Activated CD4-positive, CD25-positive, alpha-beta regulatory T cell treated with anti-CD3 and anti-CD28 coated beads, Interleukin-2, amount 50 U/mL, for 72 hours (primary cell): ENCODE measurements at places on chromosomes 1 and 21.
A peak's percentile ranks its signal among the peaks of the same experiment; 100 is the strongest.

- DNase-seq, result no peak
Observed at GRCh38 chr21:41598561-41599431, 90.8 kb upstream of the TMPRSS2 start.

DNA sequence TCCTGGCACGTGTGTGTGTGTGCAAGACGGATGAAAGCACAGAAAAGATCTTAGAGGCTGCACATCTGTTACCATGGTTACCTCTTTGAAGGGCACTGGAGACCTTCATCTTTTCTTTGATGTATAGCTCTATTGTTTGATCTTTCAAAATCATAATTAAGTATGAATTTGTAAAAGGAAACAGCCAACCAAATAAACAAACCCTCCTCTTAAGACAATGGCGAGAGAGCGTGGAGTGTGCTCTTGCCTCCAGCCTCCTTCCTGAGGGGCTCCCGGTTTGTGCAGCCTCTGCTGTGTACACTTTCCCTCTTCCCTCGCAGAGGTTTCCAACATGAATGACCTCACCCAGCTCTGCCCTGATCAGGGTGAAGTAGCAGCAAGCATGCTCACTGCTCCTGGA is 27.9 kb downstream of the CACNA1S start:
- DNase-seq, result no peak

DNA sequence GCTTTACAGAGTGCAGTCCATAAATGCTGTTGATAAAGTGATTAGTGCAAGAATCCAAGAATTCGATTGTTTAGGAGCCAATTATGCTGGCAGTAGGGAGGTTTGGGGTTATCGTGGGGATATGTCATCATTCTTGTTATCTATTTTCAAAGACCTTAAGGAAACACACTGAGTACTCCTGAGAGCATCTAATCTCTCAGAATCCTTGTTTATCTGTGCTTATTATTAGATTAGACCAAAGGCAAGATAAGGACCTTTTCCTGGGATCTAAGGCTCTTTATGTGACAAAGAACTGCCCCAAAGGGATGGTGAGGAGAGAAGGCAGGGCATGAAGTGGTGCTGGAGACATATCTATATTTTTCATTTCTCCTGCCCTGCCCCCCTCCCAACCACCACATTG is 139.1 kb downstream of the TSEN15 start:
- no peak for DNase-seq

DNA sequence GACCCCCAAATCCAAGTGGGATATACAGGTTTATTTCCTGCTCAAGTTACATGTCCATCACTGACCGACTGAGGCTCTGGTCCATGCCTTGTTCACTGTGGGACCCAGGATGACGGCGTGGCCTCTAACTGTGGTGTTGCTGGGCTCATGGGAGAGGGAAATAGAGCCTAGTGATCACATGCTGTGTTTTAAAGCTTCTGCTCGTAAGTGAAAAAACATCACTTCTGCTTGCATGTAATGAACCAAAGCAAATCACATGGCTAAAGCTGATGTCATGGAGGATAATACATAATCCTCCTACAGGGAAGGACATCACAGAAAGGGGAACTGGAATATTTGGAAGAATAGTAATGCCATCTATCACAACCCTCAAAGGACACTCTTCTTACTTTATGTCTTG is 107.6 kb downstream of the FASLG start:
- no peak for DNase-seq

DNA sequence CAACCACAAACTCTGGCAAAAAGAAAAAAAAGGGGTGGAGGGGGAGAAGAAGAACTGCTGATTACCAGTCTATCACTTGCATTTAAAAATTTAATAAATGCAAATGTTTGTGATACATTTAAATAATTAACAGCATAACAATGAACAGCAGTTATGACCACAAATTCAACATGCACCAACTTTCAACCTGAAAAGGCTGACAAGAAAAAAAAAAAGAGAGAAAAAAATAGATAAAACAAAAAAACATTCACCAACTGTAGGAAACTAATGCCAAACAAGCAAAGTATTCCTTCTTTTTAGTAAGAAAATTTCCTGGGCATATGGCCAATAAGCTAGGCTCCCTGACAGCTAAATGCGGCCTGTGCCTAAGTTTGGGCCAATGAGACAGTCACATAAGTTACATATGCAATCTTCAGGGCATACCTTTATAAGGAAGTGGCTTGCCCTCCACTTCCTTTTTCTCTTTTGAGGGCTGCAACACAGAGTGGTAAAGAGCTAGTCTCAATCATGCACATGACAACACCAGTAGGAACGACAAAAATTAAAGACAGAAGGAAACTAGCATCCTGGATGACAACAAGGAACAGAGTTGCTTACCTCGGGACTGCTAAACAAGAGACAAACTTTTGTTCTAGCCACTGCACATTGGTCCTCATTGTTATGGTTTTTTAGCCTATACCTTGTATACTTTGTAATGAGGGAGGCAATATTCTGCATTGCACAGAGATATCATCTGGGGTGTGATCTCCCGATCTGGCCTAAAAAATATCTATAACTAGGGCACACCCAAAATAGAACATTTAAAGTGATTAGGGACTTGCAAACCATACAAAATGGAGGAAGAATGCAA is 24.2 kb upstream of the PHTF1 start:
- DNase-seq, result no peak

DNA sequence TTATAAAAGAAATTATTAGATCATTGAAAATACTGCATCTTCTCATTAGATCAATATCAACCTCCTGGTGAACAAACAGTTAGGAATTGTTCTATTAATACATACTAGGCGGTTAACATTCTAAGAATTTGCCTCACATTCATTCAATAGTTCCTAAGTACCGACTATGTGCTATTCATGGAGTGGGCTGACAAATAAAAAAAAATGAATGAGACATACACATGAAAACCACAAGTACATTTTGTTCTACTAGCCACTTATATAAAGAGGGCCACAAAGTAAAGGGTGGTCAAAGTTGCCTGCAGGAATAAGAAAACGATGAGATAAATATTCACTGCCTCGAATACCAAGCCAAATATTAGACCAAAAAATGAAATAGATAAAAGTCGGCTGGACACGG is 294.4 kb downstream of the SDCCAG8 start:
- no peak for DNase-seq

DNA sequence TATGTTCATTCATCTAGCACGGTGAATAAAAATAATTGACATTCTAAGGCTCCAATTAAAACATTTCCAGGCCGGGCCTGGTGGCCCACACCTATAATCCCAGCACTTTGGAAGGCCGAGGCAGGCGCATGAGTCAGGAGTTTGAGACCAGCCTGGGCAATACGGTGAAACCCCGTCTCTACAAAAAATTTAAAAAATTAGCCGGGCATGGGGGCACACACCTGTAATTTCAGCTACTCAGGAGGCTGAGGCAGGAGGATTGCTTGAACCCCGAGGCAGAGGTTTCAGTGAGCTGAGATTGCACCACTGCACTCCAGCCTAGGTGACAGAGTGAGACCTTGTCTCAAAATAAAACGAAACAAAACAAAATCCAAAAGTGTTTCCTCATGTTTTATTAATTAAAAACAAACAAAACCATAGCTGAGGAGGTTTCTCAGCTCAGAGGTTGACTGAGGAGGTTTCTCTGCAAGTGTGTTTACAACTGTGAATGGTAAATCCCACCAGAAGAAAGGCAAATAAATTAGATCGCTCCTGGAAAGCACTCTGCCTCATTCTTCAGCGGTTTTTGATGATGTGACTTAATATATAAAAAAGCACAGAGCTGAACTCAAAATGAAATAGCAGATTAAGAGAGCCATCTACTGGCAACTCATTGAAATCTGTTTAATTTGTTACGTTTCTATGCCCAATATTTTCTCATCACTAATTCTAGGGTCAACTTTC is 37.7 kb upstream of the ATG4C start:
- no peak for DNase-seq

DNA sequence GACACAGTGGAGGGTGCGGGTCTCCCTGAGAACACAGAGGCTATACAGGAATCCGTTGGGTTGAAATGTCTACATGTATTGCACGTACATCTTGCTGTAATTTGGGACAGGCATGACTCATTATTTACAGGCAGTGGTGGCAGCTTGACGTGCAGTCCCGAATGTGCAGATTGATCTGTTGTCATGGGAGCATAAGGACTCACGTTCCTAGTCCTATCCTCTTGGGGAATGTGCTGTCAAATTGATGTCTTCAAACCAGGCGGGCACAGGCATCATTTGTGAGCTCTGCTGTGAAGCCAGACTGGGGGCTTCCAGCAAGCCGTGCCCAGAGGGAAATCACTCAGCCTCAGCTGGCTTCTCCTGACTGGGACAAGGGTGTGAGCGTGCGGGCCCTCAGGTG is 40.5 kb downstream of the S100B start:
- DNase-seq, result no peak

GRCh38 chr1:244154872-244155531 is 103.9 kb downstream of the ZBTB18 start:
- no peak for DNase-seq

GRCh38 chr21:22201126-22201525 is 1202.9 kb downstream of the NCAM2 start:
- DNase-seq, result no peak

- DNase-seq, result no peak
Observed at GRCh38 chr1:228161362-228161761, 4.2 kb upstream of the IBA57 start.

- DNase-seq, result no peak
Observed at GRCh38 chr1:183844806-183845205, 39.9 kb downstream of the RGL1 start.

DNA sequence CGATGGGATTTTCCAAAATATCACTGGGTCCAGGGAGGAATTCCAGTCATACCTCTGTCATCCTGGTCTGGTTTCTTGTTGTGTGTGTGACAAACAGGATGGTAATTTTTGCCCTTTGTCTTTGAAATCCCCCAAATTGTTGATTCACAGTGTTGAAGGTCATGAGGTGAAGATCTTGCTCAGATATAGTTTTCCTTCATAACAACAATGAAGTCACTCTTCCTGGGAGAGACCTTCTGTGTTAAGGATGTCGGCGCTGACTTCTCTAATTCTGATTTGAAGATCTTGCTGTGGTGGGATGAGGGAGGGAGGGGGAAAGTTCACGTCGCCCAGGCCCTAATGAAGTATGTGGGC is 32.2 kb upstream of the MPZL1 start:
- no peak for DNase-seq

DNA sequence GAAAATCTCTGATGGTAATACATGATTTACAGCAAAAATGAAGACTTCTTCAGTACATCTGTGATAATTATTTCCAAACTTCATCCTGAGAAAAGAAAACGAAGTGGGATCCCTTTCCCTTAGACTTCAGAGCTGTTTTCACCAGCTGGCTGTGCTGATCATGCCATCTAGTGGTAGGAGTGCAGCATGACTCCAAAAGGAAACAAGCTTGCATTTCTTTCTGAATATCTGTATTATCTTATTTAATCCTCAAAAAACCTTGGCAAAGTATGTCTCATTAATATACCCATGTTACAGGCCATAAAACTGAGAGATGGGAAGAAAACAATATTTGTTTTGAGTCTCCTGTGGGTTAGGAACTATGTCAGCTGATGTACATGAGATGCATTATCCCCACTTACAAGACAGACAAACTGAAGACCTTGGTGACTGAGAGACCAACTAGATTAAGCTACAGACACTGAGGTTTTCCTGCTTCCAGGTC is 9.8 kb upstream of the GJA8 start:
- no peak for DNase-seq

GRCh38 chr1:58813361-58813760 is 29.5 kb upstream of the JUN start:
- DNase-seq, result no peak

- DNase-seq, result peak; percentile 58
Observed at GRCh38 chr21:37367336-37367702, 746 bp downstream of the DYRK1A start.

GRCh38 chr1:235532360-235532759 is 28.1 kb upstream of the B3GALNT2 start:
- DNase-seq, result no peak

DNA sequence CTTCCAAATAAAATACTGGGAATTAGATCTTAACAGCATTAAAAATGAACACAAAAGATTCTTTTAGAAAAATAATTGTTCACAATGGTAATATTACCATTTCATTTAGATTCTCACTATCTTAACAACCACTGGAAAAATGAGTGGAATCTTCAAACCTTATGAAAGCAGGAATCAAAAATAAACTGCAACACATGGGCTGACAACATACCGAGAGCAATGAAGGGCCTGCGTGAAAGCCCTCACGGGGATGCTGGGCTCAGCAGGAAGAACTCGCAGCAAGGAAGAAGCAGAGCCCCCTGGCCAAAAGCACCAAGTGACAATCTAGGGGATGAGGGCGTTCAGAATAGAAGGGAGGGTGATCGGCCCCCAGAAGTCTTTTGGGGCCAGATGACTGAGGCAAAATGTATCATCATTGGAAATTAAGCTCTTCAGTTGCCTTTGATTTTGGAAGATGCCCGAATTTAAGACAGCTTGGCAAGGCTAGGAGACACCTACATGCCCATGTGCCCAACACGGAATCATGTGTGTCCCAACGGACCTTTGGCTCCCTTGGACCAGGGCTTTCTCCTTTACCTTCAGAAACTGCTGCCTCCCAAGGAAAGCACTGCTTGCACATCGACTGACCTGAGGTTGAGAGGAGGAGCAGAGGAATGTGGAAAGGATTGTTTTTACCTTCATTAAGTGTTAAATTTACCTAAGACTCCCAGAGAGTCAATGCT is 103.9 kb downstream of the TGFBR3 start:
- no peak for DNase-seq

GRCh38 chr1:236502972-236503639 is 20.7 kb upstream of the LGALS8 start:
- DNase-seq, result no peak

DNA sequence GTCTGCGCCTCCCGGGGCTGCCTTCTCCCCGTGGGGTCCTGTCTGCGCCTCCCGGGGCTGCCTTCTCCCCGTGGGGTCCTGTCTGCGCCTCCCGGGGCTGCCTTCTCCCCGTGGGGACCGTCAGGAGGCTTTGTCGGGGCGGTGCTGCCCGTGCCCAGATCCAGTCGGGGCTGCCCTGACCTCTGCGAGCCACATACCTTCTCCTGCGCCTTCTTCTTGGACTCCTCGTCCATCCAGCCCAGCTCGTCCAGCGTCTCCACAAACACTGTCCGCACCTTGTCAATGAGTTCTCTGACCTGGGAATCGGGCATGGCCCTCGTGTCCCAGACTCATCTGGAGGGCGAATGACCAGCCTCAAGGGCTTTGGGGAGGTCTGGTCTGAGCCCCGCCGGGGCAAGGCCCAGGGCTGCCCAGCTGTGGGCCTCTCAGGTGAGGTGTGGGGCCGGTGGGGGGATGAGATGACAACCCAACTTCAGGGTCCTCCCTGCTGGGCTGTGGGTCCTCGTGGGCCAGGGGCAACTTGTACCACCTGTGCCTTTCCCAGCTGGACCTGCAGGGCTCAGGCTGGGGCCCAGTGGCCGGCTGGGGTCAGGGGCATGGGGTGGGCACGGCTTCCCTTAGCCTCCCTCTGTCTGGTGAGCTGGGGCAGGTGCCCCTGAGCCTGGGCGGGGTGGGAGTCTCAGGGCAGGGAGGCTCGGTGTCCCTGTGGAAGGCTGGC is 9.4 kb downstream of the PRXL2B start:
- no peak for DNase-seq

- peak; percentile 18 for DNase-seq
Observed at GRCh38 chr1:202275061-202275770, 66.5 kb downstream of the UBE2T start.
